ENCODE measurements at places on chromosomes 16 and 17.

GRCh38 chr16:74034862-74035261, 261.8 kb upstream of the PSMD7 start:
- no peak for DNase-seq

DNA sequence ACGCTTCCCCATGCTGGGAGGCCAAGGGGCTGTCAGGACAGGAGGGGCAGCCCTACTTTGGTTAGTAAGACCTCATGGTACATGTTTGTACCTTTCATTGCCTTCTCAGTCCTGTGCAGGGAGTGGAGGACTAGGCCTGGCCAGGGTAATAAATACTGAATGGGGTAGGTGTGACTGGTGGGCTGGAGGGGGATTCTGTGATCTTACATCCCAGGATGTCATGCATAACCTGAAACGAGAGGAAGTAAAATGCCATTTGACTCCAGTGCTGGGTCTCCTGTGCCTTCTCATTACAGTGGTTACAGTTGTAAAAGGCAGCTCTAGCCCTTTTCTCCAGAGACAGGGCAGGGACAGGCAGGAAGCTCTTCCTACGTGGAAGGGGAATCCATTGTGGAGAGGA, 138.2 kb downstream of the AATF start:
- no peak for DNase-seq

GRCh38 chr17:6170349-6170748, 100.2 kb downstream of the WSCD1 start:
- no peak for DNase-seq

DNA sequence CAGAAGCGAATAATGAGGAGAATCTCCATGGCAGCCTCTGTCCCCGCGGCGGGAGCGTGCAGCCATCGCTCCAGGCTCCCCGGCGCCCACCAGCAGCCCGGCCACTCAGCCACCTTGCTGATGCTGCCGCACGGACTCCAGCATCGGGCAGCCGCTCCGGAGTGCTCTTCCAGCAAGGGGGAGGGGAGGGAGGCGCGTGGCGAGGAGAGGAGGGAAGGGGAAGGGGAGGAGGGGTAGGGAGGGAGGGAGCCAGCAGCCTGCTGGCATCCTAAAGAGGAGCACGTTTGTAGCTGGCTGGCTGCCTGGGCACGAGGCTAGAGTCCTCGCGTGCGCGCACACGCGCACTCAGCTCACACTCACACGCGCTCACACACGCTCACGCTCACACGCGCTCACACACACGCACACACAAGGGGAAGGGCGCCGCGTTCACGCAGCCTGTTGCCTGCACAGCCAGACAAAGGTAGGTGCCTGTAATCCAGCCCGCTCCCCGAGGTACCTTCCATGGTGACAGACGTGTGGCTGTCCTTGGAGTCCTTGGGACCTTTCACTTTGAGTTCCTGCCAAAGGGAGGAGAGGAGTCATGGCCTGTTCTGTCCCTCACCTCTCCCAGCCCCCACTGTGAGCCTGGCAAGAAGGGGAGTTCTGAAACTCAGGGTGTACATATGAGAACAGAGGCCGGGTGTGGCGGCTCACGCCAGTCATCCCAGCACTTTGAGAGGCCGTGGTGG, 82.1 kb downstream of the TIMM22 start:
- no peak for DNase-seq

DNA sequence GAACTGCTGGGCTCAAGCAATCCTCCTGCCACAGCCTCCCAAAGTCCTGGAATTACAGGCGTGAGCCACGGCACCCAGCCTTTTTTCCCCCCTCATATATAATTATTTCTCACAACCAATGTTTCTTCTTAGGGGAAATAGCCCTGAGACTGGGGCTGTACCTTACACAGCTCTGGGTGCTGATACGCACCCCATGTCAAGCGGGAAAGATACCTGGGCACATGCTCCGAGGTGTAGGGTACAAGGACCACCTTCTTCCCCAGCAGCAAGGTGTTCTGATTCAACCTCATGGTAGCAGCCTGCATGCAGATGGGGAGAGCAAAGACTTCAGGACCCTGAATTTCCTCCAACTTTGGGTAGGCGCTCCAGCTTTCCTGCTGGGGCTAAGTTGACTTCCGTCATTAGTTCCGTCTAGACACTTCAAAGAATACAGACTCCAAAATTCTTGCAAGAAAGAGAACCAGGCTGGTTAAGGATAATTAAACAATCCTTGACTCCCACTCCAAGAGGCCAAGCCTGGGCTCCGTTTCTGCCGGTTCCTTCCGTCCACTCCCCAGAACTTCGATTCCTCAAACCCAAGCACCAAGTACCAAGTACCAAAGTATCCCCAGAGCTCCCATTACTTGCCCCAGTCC, 619 bp downstream of the NAT9 start:
- DNase-seq = no peak

- DNase-seq = no peak
Measured at GRCh38 chr17:37744961-37745800, at the start of gene HNF1B. HNF1B (minus strand) TSS chr17:37745059; CDS start chr17:37744884, 175 bp downstream.

DNA sequence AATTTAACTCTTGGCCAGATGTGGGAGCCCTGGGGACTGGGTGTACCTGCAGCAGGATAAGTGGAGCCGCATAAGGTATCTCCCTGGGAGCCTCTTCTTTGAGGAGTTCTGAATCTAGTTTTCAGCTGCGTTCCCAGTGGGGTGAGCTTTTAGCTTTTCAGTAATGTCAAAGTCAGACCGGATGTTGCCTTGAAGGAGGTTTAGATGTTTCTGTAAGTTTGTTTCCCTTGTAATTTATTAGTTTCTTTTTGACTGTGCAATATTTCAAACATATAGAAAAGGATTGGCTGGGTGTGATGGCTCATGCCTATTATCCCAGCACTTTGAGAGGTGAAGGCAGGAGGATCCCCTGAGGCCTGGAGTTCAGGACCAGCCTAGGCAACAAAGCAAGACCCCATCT, 98.6 kb upstream of the EEF2KMT start:
- DNase-seq = no peak

DNA sequence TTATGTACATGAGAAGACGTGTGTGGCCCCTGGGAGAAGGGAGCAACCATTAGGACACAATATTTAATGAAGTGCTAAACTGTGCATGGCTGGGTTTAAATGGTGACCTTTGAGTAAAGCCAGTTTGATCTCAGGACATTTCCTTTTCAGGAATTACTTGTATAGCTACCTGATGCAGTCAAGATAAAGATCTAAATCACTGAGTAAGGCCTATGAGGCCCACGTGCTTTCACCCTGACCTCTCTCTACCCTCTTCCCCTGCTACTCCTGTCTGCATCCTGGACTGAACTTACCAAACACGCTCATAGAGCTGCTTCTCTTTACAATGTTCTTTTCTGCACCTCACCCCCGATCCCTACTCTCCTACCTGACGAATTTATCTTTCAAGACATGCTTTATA, 98.9 kb downstream of the GRIN2A start:
- DNase-seq = no peak

DNA sequence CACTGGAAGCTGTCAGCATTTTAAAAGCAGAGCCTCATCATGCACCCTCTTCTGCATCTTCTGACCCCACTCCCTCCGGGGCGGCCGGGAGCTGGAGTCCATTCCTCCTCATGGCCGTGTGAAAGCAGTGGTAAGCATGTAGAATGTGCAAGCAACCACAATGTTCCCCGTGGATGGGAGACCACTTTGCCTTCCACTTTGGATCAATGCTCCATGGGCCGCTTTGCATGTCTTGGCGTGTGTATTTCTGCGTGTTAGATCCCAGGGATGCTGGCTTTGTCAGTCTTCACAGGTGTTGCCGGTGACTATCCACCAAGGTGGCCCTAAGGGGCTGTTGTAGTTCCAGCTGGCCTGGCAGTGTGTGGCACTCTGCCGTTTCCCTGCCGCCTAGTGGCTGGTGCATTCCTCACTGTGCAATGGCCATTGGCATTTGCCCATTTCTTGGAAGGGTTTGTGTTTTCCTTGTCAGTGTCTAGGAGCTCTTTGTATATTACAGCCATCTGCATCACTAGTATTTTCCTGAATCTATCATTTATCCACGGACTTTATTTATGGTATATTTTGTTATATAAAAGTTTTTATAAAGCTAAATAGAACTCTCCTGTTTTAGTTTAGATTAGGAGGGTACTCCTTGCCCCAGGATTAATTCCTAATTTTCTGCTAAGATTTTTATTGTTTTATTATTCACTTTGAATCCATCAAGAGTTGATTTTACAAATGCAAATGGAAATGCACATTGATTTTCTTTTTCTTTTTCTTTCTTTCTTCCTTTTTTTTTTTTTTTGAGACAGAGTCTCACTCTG, 5.8 kb upstream of the ALDH3A1 start:
- DNase-seq = no peak

DNA sequence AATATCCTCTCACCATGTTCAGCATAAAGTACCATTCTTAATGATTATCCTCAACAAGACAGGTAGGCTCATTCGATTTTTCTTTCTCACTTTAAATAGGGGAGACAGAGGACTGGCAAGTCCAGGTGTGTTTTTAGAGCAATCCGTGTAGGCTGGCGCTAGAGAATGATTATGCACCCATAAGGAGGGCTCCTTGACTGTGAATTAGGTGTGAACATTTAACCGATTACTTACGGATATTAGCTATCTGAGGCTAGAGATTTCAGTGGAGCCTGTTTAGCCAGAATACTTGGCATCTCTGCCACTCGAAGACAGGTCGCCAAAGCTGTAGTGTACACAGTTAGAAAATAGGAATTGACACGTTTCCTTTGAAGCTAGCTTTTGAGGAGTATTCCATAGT, 1.9 kb downstream of the SEC14L1 start:
- no peak for DNase-seq

GRCh38 chr17:57930239-57930638, 25.0 kb downstream of the CUEDC1 start:
- DNase-seq = no peak

DNA sequence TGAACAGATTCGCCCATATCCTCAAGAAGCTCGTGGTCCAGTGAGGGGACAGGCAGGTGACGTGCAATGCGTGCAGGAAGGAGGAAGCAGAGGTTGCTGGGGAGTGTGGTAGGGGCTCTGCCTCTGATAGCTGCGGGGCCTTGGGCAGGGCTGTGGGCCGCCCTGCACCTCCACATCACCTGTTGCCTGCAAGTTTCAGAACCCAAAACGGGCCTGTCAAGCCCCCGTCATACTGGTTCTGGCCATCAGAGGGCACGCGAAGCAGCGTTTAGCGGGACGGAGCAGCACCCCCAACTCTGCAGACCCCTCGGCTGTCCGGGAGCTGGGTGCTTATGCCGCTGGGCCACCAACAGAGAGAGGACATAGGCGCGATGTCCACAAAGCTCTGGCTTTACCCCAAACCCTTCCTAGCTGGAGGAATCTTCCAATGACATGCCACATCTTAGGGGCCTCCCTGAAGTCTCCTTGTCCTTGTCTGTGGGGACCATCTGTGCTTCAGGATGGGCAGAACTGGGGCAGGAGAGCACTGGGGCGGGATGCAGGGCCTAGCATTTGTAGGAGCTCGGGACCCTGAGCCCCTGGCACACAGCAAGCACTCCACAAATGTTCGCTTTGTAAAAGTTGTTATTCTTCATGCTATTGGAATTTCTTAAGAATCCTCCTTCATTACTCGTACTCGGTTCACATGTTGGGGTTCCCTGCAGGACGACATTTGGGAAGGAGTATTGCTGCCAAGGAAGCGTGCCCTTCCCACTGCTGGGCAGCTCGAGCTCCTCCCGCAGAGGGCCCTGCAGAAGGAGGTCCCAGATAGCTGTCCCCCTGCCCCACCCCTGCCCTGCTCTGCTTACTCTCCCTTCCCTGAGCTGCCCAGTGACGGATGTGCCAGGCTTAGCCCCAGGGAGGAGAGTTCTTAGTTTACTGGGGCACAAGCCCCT, 64.3 kb downstream of the CNGB1 start:
- DNase-seq = no peak

GRCh38 chr17:10058921-10059683, 139.3 kb downstream of the GAS7 start:
- DNase-seq = no peak
